Mesenteric fat pad (tissue), 1 donor: ENCODE measurements at places on chromosomes 12 and 14. TPM values are rescaled to one million over a fixed set of nuclear protein-coding genes. Genes with fewer than 3 reads are reported as not detected.

- DNase-seq: no peak
These were observed 725 bp downstream of the RIMBP2 start for GRCh38 chr12:130715150-130715997.

USP44 gene
- total RNA-seq: 1.3 TPM

RPGRIP1 gene
- 0.80 TPM for total RNA-seq

GRCh38 chr12:127489061-127489460 lies 777.9 kb upstream of the TMEM132C start:
- no peak for DNase-seq

DNA sequence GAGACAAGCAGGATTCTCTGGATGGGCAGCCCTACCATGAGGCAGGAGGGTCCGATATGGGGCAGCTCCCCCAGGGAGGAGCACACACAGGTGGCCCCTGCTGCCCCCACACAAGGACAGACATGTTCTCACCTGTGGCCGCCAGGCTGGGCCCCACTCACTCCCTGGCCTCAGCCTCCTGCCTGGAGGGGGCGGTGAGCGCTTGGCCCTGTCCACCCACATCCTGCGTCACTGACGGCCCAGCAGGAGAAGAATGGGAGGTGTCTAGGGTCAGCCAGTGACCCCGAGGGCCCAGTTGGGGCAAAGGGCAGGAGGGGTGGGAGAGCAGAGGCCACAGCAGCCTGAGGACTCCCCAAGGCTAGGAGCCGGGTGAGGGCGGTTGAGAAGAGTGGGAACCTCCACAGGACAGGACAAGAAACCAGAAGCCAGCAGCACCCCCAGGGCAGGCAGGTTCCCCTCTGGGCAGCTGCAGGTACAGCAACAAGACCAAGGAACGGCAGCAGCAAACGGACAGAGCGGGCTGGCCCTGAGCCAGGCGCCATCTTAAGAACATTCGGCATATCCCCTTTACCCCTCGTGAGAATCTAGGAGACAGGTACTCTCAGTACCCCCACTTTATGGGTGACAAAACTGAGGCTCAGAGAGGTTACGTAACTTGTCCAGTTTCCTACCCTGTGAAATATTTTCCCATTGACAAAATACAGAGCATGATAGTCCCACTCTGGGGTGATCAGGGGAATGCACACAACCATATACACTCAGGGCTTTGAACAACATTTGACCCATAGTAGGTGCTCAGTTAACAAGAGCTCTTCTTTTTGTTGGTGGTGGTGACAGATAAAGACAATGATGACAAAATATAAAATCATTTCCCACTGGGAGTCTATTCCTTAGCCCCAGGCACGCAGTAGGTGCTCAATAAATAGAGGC lies 74.3 kb downstream of the NCOR2 start:
- no peak for DNase-seq

HVCN1 gene
- 4.2 TPM for total RNA-seq

COCH gene
- 5.8 TPM for total RNA-seq
